ENCODE measurements at places on chromosomes 3 and 15.

DNA sequence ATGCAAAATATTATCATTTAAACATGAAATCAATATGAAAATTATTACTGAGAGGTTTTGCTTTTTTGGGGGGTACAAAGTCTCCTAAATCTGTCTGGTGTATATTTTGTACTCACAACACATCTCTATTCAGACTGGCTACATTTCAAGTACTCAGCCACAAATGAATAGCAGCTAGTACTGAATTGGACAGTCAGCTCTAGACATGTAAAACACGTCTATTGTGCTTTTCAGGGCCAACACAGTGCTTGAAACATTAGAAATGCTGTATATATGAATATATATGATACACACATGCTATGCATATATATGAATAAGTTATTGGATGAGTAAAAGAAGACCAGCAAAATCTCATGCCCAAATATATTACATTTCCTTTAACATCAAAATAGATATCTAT lies 103.8 kb upstream of the CFAP20DC start:
- DNase-seq, result no peak

- no peak for DNase-seq
Observed at GRCh38 chr3:78613421-78613879, 1154.3 kb downstream of the ROBO1 start.

DNA sequence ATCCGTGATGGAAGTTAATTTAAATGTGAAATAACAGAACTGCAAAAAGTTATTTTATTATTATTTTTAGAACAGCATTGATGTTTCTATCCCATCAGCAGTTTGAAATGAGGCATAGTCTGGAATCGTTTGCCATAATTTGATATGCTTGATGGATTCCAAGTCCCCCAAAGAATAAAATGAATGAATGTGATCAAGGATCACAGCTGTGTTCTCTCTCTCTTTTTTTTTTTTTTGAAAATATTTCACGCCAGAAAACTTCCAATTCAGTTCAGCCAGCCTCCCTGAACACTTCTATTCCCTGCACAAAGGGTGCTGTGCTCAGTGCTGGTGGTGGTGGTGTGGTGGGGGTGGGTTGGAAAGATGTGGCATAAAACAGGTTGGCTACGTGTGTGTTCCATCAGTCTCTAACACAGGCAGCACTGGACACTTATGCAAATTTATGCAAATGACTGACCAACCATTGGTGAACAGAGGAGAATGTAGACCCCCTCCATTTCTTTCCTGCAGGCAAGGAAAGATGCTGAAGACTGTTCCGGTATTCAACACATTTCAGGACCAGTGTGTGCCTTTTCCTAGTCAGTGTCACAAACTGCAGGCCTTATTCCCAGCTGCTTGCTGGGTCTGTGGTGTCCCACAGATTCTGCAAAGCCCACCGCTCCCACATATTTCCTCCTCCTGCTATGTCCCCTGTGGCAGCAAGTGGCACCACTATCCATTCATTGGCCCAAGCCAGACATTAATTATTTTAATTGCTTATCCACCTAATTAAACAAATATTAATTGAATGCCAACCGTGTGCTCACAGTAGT lies 10.6 kb downstream of the ARNT2 start:
- DNase-seq, result no peak

- no peak for DNase-seq
Observed at GRCh38 chr15:65192016-65192415, 6.9 kb upstream of the CLPX start.

DNA sequence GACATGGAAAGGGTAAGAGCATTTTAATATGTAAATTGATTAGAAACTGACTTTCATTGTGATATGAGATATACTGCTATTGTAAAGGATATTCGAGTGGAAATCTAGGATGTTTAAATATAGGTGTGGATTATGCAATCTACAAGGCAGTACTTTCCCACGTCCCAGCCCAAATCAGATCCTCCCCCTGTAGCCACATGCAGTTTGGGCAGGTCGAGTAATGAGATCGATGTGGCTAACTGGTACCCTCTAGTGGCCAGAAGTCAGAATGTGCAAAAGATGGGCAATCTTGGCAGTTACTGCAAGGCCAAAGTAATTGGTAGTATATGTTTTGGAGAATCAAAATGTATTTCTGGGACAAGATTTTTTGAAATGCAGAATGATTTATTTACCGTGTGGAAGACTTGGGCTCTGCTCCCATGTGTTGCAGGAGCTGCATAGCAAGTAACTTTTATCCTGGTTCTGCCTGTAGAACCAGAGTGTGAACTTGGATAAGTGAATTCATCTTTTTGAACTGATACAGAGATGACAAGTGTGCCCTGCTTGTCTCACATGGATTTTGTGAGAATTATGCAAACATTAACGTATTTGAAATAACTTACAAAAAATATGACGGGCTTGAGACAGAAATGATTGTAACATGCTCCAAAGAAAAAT lies 94.5 kb upstream of the ADAMTSL3 start:
- DNase-seq, result peak; percentile 86

GRCh38 chr3:49476563-49476962 lies 6.5 kb downstream of the DAG1 start:
- no peak for DNase-seq

DNA sequence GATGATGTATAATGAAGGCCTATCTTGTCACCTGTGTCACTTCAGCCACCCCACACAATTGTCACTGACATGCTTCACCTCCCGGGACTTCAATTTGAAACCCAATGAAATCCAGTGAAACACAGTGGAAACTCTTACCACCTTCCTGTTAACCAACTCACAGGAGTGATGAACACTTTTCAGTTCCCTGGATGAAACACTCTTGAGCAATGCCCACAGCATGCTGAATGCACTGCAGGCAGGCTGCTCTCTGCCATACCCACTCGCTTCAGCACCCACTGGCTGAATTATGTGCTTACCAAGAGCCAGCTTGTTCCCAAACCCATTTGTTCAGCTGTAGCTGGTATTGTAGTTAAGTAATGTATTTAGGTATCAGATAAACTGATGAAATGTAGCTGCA lies 47.0 kb downstream of the MAP2K1 start:
- DNase-seq, result peak; percentile 71

- no peak for DNase-seq
Observed at GRCh38 chr3:168884353-168884903, 779.1 kb downstream of the MECOM start.

GRCh38 chr15:69523010-69524001 lies 70.7 kb downstream of the RPLP1 start:
- DNase-seq, result peak; percentile 73

DNA sequence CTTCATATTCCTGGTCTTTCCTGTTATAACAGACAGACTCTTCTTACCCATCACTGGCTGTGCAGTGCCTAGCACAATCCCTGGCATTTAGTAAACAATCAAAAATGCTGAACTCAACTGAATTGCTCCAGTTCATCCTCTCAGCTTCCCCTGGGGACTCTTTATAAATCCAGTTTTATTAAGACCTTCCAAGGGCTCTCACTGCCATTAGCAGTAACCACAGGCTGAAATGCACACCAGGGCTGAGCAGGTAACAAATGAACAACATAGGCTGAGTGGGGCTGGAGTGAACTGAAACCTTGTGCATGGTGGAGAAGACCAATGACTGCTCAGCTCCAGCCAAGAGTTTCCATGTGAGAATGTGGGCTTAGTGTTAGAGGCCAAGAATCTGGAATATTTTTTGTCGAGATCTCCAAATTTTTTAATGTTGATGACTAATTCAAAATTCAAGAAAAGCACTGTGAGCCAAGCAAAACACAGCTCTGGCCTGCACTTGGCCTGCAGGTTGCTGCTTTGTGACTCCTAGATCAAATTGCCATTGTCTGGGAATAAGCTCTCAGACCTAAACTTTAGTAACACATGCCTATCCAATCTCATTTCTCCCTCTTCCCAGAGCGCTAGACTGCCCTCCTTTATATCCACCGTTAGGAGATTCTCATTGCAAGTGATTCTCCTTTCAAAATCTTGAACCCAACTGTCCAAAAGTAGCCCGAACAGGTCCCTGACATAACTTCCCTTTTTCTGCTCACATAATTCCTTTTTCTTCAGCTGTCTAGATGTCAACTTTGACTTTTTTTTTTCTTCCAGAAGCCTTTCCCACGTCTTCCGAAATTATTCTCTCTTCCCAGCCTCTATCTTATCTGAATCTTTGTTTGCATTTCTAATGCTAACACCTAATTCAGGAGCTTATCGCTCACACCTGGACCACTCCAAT lies 7.4 kb downstream of the SQOR start:
- DNase-seq, result no peak

GRCh38 chr3:192275741-192276355 lies 451.5 kb downstream of the FGF12 start:
- no peak for DNase-seq

DNA sequence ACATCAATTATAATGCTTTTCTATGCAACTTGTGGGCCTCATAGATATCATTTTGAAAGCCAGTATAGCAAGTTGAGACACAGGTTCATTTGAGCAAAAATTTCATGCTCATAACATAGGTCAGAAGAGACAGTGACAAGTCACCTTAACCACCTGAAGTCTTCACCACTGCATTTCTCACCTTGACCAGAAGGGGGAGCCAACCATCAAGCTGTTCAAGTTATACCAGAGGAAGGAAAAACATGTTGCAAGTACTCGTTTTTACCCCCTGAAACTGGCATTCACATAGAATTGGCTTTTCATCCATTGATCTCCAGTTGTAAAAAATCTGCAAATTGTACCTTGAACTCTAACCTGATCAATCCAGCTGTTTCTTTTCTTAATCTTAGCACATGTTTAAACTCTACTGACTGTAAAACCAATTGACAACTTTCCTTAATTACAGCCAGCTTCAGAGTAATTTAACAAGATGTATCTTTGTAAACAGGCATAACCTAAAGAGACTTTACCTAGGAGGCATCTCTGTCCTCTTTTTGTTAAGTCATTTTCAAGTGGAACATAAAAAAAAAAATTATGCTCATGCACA lies 1.4 kb downstream of the LMOD3 start:
- peak; percentile 79 for DNase-seq

- DNase-seq, result no peak
Observed at GRCh38 chr3:30098653-30099455, 507.5 kb upstream of the TGFBR2 start.

DNA sequence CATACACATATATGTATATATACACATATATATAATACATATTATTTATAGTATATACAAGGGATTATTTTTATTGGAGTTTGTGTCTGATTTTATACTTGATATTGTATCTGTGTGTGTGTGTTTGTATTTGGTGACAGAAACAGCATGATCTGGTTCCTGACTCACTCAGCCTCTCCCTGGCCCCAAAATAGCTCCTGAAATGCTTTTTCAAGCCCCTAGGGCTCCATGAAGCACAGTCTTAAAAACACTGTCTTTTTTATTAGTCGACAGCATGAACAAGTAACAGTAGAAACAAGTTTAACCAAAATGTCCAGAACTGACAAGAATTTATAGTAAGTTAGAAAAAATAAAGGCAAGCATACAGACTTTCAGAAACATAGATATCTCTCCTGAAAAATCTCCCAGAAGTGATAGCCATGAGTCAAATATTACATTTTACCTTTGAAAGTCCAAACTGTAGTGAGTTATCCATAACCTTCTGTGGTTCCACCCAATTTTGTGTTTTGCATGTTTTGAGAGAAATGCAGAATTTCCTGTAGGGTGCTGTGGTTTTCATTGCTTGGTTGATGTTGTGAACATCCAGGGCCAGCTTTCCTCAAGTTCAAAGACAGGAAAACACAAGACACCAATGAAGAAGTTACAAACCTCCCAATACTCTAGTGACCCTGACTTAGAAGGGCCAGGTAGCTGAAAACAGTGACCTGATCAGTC lies 98.5 kb upstream of the CCDC80 start:
- DNase-seq, result no peak

GRCh38 chr15:86591994-86592735 lies 512.5 kb downstream of the AGBL1 start:
- no peak for DNase-seq

DNA sequence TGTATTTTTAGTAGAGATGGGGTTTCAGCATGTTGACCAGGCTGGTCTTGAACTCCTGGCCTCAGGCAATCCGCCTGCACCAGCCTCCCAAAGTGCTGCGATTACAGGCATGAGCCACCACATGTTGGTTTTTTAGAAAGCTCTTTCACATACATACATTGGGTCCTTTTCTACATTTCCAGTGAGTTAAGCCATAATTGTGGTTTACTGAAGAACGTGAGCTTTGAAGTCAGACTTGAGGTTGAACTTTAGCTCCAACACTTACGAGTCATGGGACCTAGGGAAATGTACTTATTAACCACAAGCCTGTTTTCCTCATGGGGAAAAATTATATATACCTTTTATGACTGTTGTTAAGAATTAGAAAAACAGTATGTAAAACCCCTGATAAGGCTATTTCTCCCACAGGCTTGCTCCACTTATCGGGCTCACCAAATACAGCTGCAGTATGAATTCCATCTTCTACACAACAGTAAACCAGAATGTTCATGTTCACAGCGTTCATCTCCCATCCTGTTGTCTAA lies 39.0 kb downstream of the GPR160 start:
- no peak for DNase-seq

DNA sequence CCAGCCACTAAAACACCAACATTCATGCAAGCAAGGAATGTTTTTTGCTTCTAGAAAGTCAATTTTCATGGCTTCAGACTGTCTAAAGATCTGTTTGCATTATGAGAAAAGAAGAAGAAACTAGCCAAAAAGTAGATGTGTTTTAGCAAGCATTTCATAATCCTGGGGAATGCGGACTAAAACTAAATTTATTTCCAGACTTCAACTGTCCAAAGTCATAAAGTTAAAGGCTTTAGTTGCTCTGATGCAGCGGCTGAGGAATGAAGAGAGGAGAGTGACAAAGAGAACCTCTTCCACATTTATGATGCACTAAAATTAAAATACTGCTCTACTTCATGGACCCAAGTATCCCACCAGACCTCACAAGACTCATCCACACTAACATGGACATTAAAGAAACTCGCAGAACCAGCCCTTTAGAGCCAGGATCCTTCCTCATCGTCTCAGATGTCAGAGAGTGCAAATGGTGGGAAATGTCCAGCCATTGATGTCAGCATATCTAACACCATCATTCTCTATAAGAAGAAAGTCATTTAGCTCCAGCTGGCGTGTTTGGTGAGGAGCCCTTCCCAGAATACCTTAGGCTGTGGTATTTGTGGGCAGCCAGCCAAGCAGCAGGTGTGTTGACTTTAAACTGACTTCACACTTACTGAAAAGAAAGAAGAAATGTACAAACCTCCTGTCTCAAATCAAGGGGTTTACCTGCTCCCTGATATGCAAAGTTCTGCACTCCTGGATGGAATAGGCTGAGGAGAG lies 17.4 kb downstream of the FYCO1 start:
- DNase-seq, result no peak

- no peak for DNase-seq
Observed at GRCh38 chr3:70272798-70273197, 39.6 kb downstream of the MDFIC2 start.

Measured in putamen (tissue), 1 donor.